ENCODE measurements at places on chromosomes 16 and 17.

- DNase-seq = no peak
Measured at GRCh38 chr16:82432261-82432660, 194.5 kb upstream of the CDH13 start.

GRCh38 chr16:19705843-19706242 is 12.2 kb downstream of the KNOP1 start:
- DNase-seq = no peak

GRCh38 chr17:7388856-7389255 is 5.5 kb downstream of the PLSCR3 start:
- DNase-seq = no peak

- no peak for DNase-seq
Measured at GRCh38 chr16:31143694-31144148, 6.1 kb downstream of the PRSS36 start.

DNA sequence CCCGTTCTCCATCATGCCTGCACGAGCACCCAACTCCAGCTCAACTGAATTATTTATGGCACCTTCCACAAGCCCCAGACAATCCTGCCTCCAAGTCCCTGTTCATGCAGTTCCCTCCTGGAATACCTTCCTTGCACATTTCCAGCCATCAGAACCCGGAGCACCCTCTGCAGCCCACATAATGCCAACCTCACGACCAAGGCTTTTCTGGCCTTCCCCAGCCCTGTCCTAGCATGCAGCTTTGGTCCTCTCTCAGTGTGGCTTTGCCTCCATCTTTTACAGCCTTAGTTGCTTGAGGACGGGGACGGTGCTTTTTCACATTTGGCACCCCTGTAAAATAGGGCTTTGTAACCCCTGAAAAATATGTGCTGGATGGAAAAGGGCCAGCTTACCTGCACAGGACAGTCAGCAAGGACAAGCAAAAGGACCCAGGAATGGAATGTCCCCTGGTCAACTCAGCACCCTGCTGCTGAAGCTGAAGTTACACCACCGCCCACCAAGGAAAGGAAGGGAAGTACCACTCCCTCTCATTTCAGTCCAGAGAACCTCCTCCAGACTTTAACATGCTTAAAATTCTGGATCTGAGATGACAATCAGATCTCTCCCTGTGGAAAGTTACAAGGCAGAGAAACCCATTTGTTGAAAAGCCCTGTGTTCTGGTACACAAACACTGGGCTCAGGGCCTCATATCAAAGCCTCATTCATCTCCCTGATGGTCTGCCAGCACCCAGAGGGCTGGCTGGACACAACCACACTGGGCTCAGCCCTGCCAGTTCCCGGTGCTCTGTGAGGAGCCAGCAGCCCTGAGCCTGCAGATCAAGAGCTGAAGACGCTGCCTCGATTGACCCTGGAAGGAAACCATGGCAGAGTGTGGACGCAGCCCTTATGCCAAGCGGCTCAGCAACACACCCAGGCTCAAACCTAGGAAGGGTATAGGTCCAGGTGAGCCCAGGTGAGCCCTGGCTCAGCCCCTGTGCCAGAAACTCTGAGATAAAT is 2.9 kb downstream of the SLC39A11 start:
- no peak for DNase-seq
